Cortex of kidney (tissue), 1 donor: ENCODE measurements at places on chromosomes 13 and 19.

- no peak for DNase-seq
Measured at GRCh38 chr19:2511570-2511969, 35.6 kb downstream of the GADD45B start.

DNA sequence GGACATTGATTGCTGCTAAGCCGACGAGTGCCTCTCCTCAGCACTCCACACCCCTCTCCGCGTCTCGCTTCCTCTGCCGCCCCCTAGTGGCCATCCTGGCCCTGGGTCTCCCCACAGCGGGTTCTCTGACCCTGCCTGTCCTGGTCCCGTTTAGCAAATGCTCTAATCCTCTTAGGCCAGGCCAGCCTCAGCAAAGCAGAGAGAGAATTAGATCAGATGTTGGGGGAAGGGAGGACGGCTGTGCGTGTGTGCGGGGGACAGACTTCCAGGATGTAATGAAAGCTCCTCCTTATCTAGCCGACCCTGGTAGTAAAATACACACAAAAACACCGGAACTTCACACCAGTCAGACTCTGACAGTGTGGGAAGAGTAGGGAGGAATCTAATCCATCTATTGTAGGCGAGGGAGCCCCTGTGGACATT is 4.5 kb downstream of the TPRX2 start:
- DNase-seq, result no peak

GRCh38 chr13:61414686-61415057 is 977 bp downstream of the PCDH20 start:
- DNase-seq, result no peak

DNA sequence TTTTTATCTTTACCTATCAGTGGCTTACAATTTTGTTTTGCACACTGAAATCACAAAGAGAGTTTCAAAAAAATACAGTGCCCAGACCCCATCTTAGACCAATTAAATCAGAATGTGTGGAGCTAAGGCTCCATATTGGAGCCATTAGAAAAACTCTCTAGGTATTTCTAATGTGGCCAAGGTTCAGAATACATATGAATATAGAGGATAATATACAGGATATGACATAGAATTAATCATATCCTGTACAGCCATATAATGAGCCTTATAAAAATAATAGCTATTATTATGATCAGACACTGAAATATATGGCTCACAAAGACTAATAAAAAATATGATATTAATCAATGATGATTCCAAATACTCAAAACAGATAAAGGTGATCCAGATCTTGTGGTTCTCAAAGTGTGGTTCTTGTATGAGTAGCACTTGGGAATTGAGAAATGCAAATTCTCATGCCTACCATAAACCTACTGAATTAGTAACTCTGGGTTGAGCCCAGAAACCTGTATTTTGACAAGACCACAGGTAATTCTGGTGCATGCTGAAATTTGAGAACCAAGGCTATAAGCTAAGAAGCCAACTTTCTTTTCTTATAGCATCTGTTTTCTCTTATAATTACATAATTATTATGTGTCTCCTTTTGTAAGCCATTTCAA is 408.0 kb downstream of the DIAPH3 start:
- no peak for DNase-seq

GRCh38 chr19:35279985-35280821 is 2.1 kb upstream of the HAMP start:
- DNase-seq, result no peak

GRCh38 chr13:110329798-110330461 is 22.8 kb downstream of the COL4A2 start:
- DNase-seq, result no peak

DNA sequence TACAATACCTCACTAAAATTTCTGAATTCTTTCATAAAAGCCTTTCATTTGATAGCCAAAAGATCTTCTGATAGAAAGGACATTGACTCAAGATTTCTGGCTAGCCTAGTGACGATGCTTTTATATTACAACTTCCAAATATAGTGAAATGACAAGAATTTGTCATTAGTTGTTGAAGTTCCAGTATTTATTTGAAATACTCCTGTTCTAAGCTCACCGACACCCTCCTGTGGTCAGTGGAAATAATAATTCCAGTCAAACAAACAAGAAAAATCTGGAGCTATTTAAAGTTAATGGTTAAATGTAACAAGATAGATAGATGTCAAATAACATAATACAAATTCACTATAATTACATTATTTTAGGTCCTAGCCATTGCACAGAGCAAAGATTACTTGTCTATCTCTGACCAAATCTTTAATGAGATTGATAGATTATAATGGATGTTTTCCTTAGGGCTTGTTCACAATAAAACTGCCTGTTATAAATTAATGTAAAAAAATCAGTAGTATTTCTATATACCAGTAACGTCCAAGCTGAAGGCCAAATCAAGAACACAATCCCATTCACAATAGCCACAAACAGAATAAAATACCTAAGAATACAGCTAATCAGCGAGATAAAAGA is 195.5 kb downstream of the RGCC start:
- DNase-seq, result no peak

GRCh38 chr19:29712744-29713516 is 2.1 kb downstream of the C19orf12 start:
- DNase-seq, result no peak

DNA sequence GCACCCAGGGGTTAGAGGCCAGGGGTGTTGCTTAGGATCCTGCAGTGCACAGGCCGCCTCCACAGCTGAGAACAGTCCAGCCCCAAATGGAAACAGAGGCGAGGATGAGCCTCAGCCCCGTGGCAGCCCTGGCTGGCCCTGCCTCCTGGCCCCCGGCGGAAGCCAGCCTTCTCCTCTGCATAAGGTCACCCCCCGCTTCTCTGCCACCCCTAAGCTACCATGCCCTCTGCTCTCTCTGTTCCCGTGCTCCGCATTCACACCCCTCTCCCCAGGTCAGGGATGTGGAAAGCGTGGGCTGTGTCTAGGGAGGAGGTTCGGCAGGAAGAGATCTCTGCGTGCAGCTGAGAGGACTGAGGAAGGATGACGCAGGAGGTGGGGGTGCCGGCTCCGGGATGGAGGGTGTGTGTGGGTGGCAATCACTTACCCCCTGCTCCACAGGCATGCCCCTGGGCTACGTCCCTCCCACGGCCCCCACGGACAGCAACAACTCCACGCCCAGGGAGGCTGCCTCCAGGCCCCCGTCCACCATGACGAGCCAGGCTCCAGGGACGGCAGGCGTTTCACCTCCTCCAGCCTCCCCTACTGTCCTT is 6.0 kb downstream of the SSC5D start:
- no peak for DNase-seq

GRCh38 chr13:48896312-48896711 is 79.4 kb upstream of the FNDC3A start:
- no peak for DNase-seq

GRCh38 chr13:49374585-49375290 is 69.1 kb downstream of the CAB39L start:
- DNase-seq, result no peak

- no peak for DNase-seq
Measured at GRCh38 chr13:106182404-106182803, 353.1 kb downstream of the EFNB2 start.

- DNase-seq, result no peak
Measured at GRCh38 chr13:83168590-83168989, 713.7 kb downstream of the SLITRK1 start.

- DNase-seq, result no peak
Measured at GRCh38 chr19:2982983-2983350, 5.6 kb downstream of the TLE6 start.

DNA sequence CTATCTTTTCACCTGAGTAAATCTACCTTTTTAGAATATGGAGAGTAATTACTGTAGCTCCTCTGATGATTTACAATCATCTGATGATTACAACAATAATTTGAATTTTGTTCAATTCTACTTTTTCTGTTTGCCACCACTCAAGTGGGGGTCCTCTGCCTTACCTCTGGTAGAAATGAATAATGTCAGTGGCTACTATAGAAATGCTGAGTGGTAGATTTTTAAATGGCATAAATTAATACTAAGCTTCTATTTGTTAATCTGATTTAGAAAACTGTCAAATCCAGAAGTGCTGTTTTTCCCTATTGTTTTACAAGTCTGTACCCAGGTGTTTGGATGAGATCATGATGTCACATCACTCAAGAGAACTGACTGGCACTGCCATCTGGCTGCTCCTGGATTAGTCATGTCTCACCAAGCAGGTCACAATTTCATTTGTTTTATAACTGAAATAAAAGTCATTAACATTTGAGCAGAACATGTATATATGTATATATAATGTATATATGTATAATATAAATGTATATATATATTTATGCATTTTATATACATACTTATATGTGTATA is 494.8 kb downstream of the TBC1D4 start:
- DNase-seq, result no peak

- peak; percentile 13 for DNase-seq
Measured at GRCh38 chr19:43950834-43951645, at the start of gene ZNF221. Gene ZNF221, plus strand, starts transcription at chr19:43951228. Its CDS starts 11,499 bp downstream, at chr19:43962727.

DNA sequence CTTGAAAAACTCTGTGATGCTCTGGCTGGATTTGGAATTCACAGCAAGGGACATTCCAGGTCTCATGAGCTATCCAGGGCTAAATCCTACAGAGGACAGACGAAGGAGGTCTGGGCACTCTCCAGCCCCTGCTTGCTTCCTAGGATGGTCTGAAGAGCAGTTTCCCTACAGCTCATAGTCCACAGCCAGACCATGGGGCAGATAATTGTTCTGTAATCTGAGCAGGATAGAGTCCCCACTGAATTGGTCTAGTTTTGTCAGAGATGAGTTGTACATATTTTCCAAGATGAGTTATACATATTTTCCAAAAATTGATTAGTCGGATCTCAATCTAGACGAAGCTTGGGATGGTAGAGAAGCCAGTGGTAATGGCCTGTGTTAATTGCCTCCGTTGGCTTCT is 75.6 kb downstream of the C13orf42 start:
- no peak for DNase-seq

- DNase-seq, result no peak
Measured at GRCh38 chr19:5122121-5122400, 153.1 kb downstream of the KDM4B start.

DNA sequence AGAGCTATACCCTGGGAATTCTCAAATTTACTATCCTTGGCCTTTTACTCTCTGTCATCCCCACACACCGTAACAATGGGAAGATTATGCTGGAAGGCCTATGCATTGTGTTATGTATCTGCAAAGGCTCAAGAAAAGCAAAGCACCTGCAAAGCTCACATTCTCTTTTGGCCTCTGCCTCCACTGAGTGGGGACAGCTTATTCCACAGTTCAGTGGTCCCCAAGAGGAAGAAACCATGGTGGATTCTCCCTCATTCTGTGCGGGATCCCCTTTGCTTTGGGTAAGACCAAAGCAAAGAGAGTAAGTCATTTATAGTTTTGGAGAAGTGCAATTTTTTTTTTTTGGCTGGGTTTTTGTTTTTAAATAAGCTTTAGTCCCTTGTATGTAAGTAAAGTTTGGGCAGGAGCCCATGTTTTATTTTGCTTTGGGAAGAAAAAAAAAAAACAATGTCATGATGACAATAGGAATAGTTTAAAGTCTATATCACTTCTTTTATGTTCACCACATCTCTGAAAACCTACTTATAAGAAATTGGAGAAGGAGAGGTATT is 530.6 kb downstream of the FGF9 start:
- no peak for DNase-seq

DNA sequence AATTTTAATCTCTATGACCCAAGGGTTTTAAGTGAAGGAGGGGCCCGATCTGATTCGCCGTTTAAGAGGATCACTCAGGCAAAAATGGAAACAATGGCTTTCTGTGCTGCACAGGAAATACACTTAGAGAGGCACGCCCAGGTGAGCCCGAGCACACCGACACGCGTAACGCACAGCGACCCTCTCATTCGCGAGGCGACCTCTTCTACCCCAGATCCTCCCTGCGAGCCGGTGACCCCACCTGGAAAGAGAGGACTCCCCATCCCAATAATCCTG is 216 bp downstream of the SH2D3A start:
- no peak for DNase-seq

GRCh38 chr13:51761643-51762350 is 42.2 kb downstream of the DHRS12 start:
- no peak for DNase-seq

GRCh38 chr13:37747071-37747612 is 122.4 kb downstream of the TRPC4 start:
- DNase-seq, result no peak

- no peak for DNase-seq
Measured at GRCh38 chr13:106415442-106415841, 120.0 kb downstream of the EFNB2 start.

- DNase-seq, result no peak
Measured at GRCh38 chr13:31096654-31097302, 64.9 kb downstream of the HSPH1 start.

GRCh38 chr13:75754936-75755335 is 118.8 kb downstream of the LMO7 start:
- DNase-seq, result no peak

- no peak for DNase-seq
Measured at GRCh38 chr13:48074006-48074405, 20.9 kb downstream of the MED4 start.

- no peak for DNase-seq
Measured at GRCh38 chr13:19685034-19685433, 51.6 kb downstream of the MPHOSPH8 start.

- DNase-seq, result no peak
Measured at GRCh38 chr13:106187501-106188095, 347.9 kb downstream of the EFNB2 start.

- no peak for DNase-seq
Measured at GRCh38 chr19:7596211-7596937, 711 bp downstream of the CAMSAP3 start.

DNA sequence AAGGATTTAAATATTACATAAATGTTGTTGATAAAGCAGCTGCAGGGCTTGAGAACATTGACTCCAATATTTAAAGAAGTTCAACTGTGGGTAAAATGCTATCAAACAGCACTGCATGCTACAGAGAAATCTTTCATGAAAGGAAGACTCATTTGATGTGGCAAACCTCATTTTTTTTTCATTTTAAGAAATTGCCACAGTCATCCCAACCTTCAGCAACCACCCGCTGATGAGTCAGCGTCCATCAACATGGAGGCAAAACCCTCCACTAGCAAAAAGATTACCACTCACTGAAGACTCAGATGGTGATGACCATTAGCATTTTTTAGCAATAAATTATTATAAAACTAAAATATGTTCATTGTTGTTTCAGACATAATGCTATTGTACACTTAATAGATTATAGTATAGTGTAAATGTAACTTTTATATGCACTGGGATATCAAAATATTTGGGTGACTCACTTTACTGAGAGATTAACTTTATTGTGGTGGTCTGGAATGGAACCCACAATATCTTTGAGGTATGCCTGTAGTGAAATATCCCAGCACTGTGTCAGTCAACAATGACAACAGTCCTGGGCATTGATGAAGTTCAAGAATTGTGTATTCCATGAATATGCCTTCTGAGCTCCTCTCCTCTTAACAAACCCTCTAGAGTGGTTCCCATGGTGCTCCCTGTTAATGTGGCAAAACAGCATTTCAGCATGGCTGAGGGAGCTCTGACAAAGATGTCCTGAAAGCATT is 52.4 kb upstream of the SOX21 start:
- DNase-seq, result no peak
